ENCODE measurements at places on chromosomes 7 and 10. TPM values are rescaled to one million over a fixed set of nuclear protein-coding genes. Genes with fewer than 3 reads are reported as not detected.

- DNase-seq: no peak
Measured at GRCh38 chr7:47389923-47390630, 191.8 kb downstream of the TNS3 start.

- no peak for DNase-seq
Measured at GRCh38 chr10:84588426-84588825, 260.0 kb downstream of the CCSER2 start.

DNA sequence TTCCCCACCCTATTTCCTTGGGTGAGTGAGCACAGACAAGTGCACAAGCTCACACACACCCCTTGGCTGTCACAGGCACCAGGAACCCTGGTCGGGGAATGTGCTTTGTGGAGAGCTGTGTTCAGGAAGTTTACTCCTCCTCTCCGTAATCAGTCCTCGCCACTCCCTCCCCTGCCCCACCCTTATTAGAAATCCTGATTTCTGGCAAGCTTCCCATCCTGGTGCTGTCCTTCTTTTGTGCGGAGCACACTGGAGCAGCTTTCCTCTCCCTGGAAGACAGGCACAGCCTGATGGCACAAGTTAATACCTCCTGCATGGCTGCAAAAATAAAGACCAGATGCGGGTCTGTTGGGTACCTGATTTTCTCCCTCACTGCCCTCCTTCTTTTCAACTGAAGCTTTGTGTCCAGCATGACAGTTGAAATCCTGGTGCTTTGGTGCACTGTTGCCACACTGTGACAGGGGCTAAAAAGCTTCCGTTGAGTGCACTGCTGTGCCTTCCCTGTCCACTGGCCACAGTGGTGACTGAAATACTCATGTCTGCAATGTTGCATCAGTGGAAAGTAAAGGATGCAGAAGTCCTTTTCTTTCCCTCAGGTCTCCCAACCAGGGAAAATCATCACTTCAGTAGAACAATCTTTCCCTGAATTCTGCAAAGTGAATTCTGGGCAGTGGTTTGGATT, 55.0 kb downstream of the LRRC4 start:
- no peak for DNase-seq

DNA sequence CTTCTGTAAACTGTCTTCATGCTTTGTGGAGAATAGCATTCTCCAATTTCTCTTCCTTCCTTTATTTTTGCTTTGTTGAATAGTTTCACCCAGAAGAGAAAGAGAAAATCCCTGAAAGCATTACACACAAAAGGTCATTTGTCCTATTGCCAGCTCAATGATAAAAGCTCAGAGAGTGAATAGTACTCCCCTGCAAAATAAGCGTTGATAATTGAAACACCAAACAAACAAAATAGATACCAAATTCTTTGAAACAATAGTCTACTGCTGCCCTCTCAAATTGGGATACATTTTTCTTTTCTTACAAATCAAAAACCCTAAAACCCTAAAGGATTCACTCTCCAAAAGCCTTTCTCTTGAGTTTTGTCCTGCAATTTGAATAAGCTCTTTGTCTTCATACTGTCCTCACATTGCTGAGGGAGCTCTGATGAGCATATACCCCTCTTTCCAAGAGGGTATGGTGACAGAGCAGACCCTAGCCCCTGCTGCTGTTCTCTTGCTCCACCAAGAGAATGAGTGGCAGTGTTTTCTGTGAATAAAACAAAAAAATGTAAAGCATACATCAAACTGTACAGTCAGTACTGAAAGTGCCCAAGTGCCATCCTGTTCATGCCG, 134.4 kb downstream of the CSTF2T start:
- DNase-seq: no peak

- DNase-seq: no peak
Measured at GRCh38 chr10:1577945-1578344, 159.4 kb downstream of the ADARB2 start.

DNA sequence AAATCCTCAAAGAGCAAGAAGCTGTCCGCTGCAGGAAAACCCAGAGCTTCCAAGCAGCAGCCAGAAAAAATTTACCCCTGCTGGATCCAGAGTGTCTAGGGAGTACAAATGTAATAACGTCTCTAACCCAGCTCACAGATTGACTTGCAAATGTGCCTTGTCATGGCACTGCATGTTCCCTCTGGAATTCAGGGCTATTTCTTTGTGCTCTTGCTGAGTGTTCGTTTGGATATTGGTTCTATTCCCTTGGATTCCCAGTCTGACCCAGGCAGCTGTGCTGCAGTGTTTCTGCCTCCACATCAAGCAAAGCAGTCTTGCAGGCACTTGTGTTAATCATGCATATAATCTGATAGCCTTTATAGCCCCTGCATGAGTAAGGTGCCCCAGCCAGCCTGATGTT, 209.9 kb upstream of the GHITM start:
- DNase-seq: no peak

- peak; percentile 70 for DNase-seq
Measured at GRCh38 chr7:3722396-3722922, 421.4 kb downstream of the SDK1 start.

DNA sequence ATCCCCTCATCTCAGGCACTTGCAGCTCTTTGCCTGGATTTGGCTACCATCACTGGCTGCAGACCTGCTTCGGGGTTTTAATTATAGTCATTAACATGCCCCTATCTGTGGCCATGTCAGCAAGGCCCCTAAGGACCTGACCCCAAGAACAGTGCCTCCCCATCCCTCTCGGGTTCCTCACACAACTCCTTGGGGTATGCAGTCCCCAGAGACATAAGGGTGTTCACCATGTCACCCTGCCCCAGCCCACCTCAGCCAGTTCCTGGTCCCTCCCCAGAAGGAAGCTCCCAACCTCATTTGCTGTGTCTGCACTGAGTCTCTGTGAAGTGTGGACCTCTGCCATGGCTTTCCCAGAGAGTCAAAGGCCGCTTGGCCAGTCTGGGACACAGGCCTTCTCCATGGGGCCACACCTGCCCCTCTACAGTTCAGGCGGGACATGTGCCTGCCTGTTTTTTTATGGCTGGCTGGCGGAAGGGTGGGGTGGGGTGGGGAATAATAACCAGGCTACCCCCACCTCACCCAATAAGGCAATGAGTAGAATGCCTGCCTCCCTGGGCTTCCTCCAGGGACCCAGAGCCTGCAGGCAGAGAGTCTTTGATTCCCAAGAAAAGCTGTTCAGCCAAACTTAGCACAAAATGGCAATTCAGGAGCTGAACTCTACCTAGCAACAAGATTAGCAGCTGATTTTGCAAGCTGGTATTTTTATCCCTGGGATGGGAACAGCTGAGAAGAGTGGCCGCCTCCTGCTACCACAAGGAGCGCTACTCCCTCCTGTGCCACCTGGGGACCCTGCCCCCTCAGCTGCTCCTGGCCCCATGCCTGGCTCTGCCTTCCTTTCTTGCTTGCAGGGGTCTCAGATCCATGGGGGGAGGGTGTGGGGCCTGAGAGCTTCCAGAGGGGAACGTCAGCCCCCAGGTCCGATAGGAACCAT, 23.7 kb upstream of the CAMK2B start:
- DNase-seq: no peak

- DNase-seq: peak; percentile 96
Measured at GRCh38 chr10:69869291-69869961, 67.7 kb downstream of the COL13A1 start.

GRCh38 chr10:131946321-131946751, 35.4 kb downstream of the BNIP3 start:
- DNase-seq: peak; percentile 80

- peak; percentile 99 for DNase-seq
Measured at GRCh38 chr10:73906524-73907447, 4.1 kb upstream of the PLAU start.

DNA sequence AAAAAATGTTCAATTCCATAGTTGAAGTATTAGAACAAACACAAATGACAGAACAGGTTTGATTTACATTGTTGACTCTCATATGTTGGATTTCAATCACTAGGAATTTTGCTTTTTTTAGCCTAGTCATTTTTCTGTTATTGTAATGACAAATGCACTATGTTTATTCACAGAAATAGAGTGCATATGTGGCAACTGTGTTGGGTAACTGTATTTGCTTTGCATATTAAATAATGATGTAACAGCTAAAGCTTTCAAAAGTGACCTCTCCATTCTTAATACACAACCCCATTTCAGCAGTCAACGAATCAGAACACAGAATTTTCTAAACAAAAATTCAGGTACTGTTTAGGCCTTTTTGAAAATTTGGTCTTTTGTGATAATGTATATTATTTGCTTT, 54.0 kb upstream of the SLC26A5 start:
- no peak for DNase-seq

- DNase-seq: no peak
Measured at GRCh38 chr10:44993922-44994751, 6.6 kb upstream of the ZNF22 start.

DNA sequence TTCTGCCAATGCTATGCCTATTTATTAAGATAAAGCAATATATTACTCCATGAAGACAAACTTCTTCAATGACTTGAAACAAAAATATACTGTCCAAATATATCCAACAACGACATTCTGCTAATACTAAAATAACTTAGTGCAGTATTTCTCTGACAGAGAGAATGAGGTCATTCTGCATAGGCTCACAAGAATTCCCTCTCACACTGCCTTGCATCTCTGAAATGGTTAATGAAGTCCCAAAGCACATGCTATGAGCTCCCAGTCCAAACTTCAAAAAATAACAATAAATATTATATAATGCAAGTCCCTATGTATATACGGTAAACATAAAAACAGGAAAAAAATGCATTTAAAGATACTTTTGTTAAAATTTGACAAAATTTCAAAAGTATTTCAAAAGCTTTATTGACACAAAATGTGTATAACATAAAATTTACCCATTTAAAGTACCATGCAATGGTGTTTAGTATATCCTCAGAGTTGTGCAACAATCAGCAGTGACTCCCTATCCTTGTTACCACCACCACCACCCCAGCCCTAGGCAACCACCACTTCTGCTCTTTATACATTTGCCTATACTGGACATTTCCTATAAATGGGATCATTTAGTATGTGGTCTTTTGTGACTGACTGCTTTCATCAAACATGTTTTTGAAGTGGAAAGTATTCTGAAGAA, 27.6 kb downstream of the CHCHD3 start:
- DNase-seq: peak; percentile 4

- DNase-seq: no peak
Measured at GRCh38 chr10:11707624-11708350, 34.4 kb upstream of the ECHDC3 start.

DNA sequence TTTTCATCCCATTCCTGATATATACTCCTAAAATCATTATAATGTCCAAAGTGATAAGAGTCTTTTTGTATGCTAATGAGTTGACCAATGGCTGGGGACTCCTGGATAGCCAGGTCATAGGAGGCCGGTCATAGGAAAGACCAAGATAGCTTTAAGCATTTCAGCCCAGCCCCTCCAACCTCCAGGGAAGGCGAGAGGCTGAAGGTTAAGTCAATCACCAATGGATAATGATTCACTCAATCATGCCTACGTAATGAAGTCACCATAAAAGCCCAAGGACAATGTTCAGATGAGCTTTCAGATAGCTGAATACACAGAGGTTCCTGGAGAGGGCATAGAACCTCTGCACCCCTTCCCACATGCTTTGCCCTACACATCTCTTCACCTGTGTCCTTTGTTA, 75.7 kb downstream of the VWDE start:
- no peak for DNase-seq

- DNase-seq: no peak
Measured at GRCh38 chr10:35558276-35558675, 46.9 kb upstream of the GJD4 start.

DNA sequence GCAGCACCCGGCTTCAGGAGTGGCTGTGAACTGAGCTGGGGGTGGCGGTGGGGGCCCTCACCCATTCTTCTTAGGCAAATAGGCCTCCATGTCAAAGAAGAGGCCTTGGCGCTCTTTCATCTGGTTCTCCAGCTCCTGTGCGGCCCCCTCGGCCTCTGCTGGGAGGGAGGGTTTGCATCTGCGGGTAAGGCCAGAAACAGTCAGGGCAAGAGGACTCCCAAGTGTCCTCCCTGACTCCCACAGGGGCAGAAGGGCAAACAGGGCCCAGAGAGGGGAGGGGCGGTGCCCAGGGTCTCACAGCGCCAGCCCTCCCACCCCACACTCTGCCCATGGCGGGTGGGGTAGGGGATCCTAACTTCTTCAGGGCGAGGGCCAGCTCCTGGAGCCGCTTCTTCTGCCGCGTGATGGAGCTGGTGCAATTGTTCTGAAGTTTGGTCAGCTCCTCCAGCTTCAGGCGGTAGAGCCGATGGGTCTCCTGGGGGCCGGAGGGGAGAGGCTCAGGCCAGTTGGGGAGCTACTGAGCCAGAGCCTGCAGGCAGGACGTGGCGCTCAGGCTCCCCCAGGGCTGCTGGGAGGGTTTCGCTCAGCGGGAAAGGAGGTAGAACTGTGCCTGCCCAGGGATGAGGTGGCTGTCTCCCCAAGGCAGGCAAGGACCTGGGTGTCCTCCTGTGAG, 2.2 kb downstream of the TMEM120A start:
- DNase-seq: no peak

The SPOCK2 gene
- total RNA-seq: not detected

The MYL10 gene
- not detected for total RNA-seq

The SLC16A12 gene
- total RNA-seq: 0.20 TPM

The FAM131B gene
- total RNA-seq: 7.0 TPM

The LDB3 gene
- total RNA-seq: not detected

The DNAJC30 gene
- 3.8 TPM for total RNA-seq

The APBB1IP gene
- not detected for total RNA-seq

The VWA2 gene
- not detected for total RNA-seq

The SLC13A1 gene
- total RNA-seq: not detected

The SFMBT2 gene
- total RNA-seq: 1.9 TPM

The ASZ1 gene
- not detected for total RNA-seq

The SPDYE2 gene
- total RNA-seq: not detected

The PNLIP gene
- total RNA-seq: not detected

Measured in HT1080 (cell line).